Upper lobe of left lung (tissue), 6 donors: ENCODE measurements at places on chromosomes 5 and 9.

GRCh38 chr9:1207686-1208085 is 157.5 kb downstream of the DMRT2 start:
- H3K36me3 ChIP-seq = no peaks in the 10 kb centered on the region
- H3K4me3 ChIP-seq = no peak overlapping the region
- no peaks in the 10 kb centered on the region for H3K27me3 ChIP-seq
- no peaks in the 10 kb centered on the region for H3K4me1 ChIP-seq

GRCh38 chr5:26942481-26942880 is 95.9 kb downstream of the CDH9 start:
- no peak overlapping the region for H3K27ac ChIP-seq
- no peak overlapping the region for H3K4me3 ChIP-seq
- DNase-seq = no peak
- H3K36me3 ChIP-seq = no peaks in the 10 kb centered on the region

DNA sequence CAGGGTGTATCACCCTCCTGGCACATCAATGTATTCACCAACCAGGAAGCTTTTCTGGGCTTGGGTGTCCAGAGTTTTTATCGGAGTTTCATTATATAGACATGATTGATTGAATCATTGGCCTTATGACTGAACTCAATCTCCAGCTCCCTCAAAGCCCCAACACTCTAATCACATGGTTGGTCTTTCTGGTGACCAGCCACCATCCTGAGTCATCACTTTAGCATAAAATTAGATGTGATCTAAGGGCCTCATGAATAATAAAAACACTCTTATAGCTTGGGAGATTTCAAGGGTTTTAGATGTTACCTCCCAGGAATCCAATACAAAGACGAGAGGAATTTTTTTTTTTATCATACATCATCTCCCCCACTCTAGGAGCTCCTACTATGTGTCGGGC is 7.7 kb upstream of the PBX3 start:
- H3K27me3 ChIP-seq = no peaks in the 10 kb centered on the region
- H3K4me1 ChIP-seq = no peaks in the 10 kb centered on the region
- no peak overlapping the region for H3K4me3 ChIP-seq
- no peak for DNase-seq
- no peaks in the 10 kb centered on the region for H3K36me3 ChIP-seq

GRCh38 chr9:116066221-116066620 is 87.4 kb upstream of the PAPPA start:
- H3K4me3 ChIP-seq = no peak overlapping the region
- no peaks in the 10 kb centered on the region for H3K4me1 ChIP-seq
- H3K27me3 ChIP-seq = no peaks in the 10 kb centered on the region
- no peaks in the 10 kb centered on the region for H3K36me3 ChIP-seq
- no peak overlapping the region for H3K27ac ChIP-seq
- DNase-seq = no peak
